ENCODE measurements at places on chromosomes 13 and 19.

- DNase-seq = no peak
Observed at GRCh38 chr19:41920882-41921576, 7.2 kb downstream of the ERFL start.

- no peak for DNase-seq
Observed at GRCh38 chr19:3670796-3671679, 29.2 kb downstream of the PIP5K1C start.

GRCh38 chr13:35086667-35087066 is 144.6 kb downstream of the NBEA start:
- DNase-seq = no peak

DNA sequence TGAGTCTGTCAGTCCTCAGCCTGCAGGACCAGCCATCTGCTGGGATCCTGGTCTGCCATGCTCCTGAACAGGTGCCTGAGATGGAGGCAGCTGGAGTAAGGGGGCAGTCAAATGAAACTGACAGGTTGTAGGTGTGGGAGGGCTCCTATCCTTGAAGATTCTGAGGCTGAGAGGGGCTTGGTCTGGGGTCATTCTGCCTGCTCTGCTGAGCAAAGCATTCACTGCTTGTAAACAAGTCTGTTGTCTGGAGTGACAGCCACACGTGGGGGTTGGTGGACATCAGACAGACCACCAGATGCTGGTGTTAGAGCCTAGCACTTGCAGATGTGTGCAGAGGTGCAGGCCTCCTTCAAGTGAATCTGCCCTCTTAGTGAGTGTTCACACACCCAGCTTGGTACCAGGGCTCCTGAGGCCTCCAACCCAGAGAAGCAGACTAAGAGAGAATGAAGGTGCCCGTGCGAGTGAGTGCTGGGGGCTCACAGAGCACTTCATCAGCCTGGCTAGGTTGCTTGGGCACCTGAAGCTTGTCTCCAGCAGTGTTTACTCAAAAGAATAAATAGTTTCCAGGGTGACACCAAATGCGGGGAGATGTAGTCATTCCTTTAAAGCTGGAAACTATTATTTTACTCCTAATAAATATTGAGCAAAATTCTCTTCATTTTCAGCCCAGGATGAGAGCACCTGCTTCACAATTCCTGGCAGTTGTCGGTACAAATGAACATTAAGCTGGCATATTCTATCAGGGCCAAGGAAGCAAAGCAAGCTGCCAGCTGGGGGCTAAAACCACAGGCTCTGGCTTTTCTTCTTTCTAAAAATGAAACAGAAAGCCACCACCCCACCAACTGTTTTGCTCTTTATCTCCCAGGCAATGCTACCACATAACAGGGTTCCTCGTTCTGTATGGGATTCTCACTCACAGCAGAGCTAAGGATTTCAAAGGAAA is 82.3 kb downstream of the RNASEH2B start:
- no peak for DNase-seq

DNA sequence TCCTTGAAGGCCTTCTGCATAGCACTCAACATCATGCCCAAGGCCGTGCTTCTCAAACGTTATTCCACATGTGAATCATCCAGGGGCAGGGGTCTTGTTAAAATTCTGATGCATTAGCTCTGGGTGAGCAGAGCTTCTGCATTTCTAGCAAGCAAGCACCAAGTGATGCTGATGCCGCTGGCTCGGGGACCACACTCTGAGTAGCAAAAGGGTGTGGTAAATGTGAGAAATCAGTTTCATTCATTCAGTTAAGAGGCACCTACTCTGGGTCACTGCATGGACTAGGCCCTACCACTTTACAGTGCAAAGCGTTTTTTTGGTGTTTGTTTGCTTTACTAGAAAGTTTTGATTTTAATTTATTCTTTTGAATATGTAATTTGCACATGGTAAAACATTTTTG is 7.2 kb downstream of the KRTDAP start:
- DNase-seq = no peak

DNA sequence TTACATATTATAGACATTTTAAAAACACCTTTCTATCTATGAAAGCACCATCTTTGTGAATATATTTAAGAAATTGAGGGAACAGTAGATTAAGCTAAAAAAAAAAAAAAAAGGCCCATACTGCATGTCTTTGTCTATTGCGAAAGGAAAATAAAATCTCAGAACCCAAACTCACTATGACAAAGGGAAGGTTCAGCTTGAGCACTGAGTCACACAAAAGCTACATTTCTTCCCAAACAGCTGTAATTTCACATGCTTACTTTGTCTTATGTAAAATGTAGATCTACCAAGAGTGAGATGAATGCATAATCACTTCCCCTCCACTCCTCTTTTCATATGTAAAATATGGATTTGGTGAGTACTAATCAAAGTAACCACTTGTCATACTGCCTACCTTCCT is 640.1 kb upstream of the KLF12 start:
- DNase-seq = no peak

- DNase-seq = no peak
Observed at GRCh38 chr13:101576455-101576854, 124.0 kb downstream of the ITGBL1 start.

- DNase-seq = no peak
Observed at GRCh38 chr19:46528601-46529590, 33.2 kb upstream of the PNMA8B start.

DNA sequence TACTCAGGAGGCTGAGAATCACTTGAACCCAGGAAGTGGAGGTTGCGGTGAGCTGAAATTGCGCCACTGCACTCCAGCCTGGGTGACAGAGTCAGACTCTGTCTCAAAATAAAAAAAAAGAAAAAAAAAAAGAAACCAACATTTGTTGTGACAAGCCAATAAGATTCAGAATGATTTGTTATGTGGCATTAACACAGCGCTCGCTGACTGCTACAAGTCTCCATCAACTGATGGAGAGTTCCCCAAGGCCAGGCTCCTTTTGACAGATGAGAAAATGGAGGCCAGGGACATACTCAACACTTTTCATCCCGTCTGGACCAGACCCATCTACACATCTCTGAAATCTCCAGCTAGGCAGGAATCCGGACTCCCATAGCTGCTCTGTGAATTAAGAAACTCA is 48.7 kb upstream of the PTPRS start:
- no peak for DNase-seq

- DNase-seq = no peak
Observed at GRCh38 chr13:47929156-47929555, 71.9 kb downstream of the SUCLA2 start.

GRCh38 chr13:68173111-68173510 is 943.0 kb upstream of the PCDH9 start:
- DNase-seq = no peak

DNA sequence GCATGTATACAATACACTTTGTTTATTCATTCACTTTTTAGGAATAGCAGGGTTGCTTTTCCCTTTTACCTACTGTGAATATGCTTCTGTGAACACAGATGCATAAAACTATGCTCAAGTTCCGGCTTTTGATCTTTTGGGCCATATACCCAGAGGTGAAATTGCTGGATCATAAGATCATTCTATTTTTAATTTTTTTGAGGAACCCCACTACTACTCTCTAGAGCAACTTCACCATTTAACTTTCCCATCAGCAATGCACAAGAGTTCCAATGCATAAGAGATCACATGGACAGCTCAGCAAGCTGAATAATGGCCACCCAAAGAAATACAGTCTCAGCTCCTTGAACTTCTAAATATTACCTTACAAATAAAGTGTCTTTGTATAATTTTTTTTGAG is 17.0 kb upstream of the SIGLEC10 start:
- no peak for DNase-seq

- DNase-seq = no peak
Observed at GRCh38 chr19:50046649-50047503, 21.1 kb downstream of the ZNF473 start.

DNA sequence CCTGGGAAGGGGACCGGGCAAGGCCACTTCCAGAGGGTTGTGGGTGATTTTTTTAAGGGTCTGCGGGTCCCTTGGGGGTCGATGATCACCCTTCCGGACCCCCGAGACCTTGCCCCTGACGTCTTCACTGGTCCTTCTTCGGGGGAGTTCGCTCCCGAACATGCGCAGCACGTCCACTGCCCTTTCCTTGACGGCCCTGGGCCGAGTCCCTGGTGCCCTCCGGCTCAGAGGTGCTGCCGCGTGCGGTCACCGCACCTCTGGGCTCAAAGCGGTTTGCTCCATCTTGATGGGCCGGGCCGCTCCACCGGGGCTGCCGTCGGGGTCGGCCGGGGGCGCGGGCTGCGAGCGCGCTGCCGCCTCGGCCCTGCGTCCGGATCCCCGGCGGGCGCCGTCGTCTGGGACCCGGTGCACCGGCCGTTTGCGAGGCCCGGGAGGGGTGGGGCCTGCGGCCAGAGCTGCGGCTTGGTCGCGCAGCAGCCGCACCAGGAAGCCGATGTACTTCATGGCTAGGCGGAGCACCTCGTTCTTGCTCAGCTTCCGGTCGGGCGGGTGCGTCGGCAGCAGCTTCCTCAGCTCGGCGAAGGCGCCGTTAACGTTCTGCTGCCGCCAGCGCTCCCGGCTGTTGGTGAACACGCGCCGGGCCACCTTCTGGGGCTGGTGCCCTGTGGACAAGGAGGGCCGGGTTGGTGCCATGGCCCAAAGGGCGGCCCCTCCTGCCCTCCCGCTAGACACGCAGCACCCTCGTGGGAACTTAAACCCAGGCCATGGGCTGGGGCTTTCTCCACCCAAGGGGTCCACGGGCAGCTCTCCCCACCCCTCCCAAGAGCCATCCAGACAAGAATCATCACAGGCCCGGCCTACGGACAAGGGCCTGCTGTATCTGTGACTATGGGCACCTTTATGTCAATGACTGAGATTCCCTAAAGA is 3.3 kb downstream of the LYL1 start:
- peak; percentile 85 for DNase-seq

- no peak for DNase-seq
Observed at GRCh38 chr19:2711172-2711874, 8.8 kb upstream of the GNG7 start.

- no peak for DNase-seq
Observed at GRCh38 chr13:73870970-73871935, 263.0 kb downstream of the KLF12 start.

GRCh38 chr13:59034198-59034597 is 1129.5 kb downstream of the DIAPH3 start:
- no peak for DNase-seq

DNA sequence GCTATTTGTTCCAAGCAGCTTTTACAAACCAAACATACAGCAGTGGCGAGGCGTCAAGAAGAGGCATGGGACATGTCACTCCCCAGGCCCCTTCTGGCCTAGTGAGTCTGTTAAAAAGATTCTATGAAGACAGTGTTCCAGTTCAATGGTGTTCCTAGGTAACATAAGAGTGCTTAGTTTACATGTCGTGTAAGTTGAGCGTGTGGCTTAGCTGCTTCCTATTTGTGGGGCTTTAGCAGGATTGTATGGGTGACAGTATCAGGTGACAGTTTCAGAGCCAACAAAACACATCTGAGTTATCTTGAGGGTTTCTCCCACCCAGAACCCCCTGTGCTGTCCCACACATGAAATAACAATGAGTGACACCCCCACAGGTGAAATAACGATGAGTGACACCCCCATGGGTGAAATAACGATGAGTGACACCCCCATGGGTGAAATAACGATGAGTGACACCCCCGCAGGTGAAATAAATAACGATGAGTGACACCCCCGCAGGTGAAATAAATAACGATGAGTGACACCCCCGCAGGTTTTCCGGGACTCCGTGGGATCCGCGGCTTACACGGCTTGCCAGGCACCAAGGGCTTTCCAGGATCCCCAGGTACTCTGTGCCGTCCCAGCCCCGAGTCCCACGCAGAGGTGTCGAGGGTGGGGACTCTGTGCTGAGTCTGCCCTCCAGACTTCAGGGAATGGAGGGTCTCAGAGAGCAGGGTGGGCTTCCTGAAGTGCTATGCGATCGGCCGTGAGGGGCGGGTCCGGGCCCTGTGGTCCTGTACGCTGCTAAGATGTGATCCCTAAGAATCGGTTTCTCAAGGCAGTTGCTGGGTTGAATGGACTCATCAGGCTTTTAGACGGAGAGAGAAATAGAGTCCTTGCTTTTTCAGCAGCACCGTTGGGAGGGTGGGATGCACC is 68.6 kb downstream of the RAB20 start:
- no peak for DNase-seq

GRCh38 chr13:39345982-39346381 is 257.0 kb downstream of the LHFPL6 start:
- no peak for DNase-seq

DNA sequence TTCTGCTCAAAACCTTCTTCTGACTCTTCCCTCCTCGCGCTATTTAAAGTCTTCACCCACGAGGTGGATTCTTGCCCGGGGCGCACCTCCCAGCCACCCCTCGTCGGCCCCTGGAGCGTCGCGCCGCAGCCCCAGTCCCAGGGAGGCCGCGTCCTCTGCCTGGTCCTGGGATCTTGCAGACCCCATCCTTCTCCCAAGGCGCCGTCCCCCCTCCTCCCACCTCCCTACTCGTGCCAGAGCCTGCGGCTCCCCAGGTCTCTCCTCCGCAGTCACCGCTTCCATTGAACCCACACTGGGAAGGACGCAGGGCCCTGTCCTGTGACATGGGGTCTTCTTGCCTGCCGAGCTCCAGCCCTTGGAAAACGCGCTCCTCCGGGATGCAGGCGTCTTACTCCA is 486 bp downstream of the ZNF808 start:
- DNase-seq = no peak

- no peak for DNase-seq
Observed at GRCh38 chr19:27776020-27776419, 1436.9 kb downstream of the UQCRFS1 start.

- DNase-seq = no peak
Observed at GRCh38 chr13:103007427-103007762, 58.8 kb downstream of the SLC10A2 start.

DNA sequence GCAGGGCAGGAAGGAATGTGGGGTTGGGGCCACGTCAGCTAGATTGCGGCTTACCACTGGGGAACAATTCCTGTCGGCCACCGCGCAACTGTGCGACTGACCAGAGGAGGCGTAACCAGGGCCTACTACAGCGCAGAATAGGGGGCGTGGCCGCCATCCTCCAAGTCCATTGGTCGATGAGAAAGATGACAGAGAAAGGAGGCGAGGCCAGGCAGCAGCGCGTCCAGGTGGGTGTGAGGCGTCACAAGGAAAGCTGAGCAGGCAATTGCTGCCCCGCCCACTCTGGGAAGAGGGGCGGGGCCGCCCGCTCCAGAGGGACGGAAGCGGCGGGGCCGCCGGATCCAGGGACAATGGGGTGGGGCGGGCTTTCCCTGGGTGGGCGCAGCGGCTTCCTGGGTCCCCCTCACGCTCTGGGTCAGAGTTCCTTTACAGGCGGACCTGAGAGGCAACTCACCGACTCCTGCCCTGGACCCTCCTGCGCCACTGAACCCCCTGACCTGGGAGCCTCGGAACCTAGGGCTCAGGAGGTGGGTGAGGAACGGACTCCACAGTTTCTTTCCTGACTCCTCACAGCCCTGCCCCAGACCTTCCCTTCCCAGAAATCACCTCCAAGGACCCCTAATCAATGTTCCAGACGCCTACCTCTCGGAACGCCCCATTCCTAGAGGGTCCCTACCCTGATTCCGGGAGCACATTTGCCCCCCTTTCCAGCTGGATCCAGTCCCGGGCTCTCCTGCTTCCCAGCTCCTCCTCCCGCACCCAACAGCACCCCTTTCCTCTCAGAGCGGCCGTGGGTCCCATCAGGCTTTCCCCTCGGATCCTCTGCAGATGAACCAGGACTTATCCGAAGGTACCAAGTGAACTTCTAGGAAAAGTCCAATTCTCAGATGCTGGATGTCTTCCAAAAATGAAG is 101.5 kb upstream of the ZNF492 start:
- no peak for DNase-seq

- no peak for DNase-seq
Observed at GRCh38 chr19:34393629-34394028, 10.6 kb upstream of the PDCD2L start.

Measured in GF-D8 (cell line).